ENCODE measurements at places on chromosomes 7 and 10.

GRCh38 chr7:142811154-142811737 lies 40.5 kb downstream of the PRSS2 start:
- no peak for DNase-seq

DNA sequence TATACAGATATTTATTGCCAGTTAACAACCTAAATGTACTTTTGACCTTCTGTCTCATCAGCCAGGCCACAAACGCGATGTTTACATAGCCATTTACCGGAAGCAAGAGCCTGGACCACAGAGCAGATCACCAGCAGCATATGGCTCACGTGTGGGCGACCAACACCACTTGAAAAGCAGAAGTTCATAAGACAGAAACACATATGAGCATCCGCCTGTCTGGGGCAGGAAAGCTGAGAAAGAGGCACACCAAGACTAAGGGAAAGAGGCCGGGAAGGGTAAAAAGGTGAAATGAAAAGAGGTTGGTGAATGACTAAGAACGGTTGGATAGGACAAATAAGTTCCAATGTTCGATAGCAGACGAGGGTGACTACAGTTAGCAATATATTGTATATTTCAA lies 1.3 kb downstream of the ABCB1 start:
- no peak for DNase-seq

DNA sequence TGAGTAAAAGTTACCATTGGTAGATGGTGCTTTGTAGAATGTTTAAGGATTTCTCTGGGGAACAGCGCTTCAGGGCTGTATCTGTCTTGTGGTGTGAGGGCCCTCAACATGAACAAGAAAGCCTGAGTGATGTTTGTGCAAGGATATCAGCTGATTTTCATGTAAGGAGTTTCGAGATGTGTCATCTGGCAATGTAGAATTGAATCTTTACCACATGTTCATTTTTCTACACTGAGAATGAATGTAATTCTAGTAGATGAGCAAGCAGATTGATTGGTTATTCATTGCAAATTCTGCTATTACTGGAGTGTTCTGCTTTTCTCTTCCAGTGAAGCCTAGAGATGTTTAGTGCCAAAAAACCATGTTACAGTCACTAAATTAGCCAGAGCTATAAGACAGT lies 87.7 kb downstream of the ST7 start:
- no peak for DNase-seq

DNA sequence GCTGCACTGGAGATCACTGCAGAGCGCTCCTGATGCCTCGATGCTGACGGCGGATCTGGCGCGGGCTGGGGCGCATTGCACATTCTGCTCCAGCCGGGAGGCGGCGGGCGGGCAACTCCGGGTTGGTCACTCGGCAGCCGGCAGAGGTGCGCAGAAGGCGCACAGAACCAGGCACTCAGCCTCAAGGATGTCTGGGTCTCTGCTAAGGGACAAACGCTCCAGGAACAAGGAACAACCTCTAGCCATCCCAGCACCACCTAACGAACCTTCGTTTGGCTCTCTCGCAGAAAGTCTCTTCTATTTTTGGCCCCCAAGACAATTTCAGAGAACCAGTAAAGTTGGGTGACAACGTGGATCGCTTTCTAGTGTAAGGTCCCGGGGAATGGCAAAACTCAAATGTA lies 254.6 kb downstream of the OTUD1 start:
- DNase-seq = no peak

DNA sequence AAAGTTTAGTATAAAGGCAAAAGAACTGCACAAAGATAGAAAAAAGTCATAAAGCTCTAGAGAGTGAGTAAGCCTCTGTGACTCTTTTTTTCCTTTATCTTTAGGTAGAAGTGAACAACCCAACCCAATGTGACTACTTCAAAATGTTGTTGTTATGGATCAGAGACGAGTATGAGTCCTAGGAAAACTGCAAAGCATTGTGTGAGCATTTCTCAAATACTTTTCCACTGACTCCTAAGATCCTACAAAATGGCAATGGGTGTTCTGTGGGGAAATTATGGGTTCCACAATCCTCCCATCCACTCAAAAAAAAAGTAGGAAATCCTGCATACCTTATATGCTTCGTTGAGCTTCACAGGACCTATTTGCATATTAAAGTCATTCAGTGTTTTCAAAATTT lies 177.1 kb downstream of the DGKI start:
- DNase-seq = no peak

GRCh38 chr10:114202812-114203211 lies 23.7 kb downstream of the TDRD1 start:
- DNase-seq = no peak

GRCh38 chr7:92682330-92682729 lies 92.1 kb upstream of the FAM133B start:
- no peak for DNase-seq

GRCh38 chr7:117098457-117098856 lies 145.2 kb downstream of the ST7 start:
- DNase-seq = peak; percentile 20

GRCh38 chr10:18738835-18739234 lies 79.6 kb downstream of the ARL5B start:
- no peak for DNase-seq

DNA sequence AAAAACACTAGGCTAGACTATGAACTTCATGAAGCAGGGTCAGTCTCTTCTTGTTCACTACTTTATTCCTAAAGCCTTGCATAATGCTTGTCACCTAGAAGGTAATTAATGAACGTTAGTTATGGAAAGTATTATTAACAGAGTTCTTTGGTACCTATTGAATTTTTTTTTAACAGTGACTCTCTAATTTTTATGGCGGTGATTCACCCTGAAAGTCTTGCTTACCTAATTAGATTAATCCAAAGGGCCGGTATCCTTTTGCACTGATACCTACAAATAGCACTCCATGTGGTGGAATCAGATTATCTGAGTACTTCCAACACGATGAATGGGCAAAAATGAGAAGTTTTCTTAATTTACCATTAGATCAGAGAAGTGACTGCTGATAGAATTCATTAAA lies 31.7 kb downstream of the STAM start:
- no peak for DNase-seq

DNA sequence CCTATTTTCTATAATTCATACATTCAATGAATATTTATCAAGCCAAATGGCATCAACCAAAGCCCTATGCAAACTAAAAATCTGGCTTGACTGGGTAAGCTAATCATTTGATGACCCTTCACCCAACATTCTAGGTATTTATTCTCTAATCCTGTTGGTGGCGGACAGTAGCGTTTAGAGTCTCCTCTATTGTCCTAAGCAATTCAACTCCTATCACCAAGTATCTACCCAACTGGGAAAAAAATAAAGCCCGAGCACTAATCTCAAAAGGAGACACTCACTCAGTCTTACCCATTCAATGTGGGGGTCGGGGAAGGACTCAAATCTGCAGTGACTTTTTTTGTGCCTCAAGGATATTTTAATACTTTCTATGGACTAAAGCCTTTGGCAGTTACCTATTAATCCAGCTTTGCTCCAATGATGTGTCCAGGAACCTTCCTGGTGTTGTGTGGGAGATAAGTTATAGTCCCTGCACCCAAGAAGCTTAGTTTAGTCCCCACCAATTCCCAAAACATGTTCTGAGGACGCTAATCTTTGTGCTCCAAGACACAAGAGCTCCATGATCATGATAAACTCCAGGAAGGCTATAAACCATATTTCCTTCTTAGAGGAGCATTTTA lies 30.6 kb downstream of the DNMBP start:
- DNase-seq = no peak

DNA sequence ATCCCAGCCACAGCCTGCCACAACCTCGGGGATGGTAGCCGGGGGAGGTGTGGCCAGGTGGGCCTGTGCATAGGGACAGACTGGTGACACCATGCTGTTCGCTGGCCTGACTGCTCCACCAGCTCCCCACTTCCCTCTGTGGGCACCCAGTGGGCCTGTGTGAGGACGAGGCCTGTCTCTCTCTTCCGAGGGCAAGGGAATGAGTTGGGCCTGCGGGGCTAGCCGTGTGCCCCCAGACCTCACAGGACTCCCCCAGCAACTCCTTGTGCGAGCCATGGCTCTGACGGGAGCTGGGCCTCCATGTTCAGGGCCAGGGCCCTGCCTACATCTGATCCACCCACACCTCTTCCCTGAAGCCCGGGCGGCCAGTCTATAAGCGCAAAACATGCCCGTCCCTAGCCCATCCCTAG lies 40.5 kb downstream of the PWWP2B start:
- no peak for DNase-seq

GRCh38 chr10:130954326-130954905 lies 357.1 kb downstream of the TCERG1L start:
- DNase-seq = no peak

GRCh38 chr10:10865913-10866312 lies 151.8 kb upstream of the CELF2 start:
- DNase-seq = no peak

- no peak for DNase-seq
Measured at GRCh38 chr7:128265906-128266300, 24.8 kb downstream of the LEP start.

GRCh38 chr7:133303372-133303771 lies 50.5 kb downstream of the EXOC4 start:
- no peak for DNase-seq

GRCh38 chr7:5333121-5334045 lies 50.6 kb downstream of the SLC29A4 start:
- no peak for DNase-seq

GRCh38 chr10:76334255-76334654 lies 902.8 kb downstream of the LRMDA start:
- no peak for DNase-seq

GRCh38 chr7:42071372-42072261 lies 165.4 kb downstream of the GLI3 start:
- no peak for DNase-seq

DNA sequence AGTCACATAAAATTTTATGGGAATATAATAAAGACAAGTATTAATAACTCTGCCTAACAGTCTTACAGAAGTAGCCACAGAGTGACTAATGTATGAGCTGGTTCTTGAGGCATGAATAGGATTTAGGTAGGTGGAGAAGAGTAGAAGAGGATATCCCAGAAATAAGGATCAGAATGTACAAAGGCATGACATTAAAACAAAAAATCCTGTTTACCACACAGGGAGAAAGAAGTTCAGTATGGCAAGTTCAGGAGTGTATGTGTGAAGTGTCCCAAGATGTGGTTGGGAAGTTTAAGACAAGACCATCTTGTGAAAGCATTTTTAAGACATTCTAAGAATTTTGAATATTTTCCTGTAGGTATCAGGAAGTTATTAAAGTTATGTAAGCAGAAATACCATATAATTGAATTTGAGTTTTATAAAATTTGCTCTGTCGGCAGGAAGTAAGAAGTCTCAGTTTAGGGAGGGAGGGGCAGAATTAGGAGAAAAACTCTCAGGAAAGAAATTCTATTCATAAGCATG lies 64.7 kb upstream of the CAV2 start:
- DNase-seq = no peak

GRCh38 chr7:13099154-13099795 lies 411.8 kb downstream of the ARL4A start:
- peak; percentile 72 for DNase-seq

DNA sequence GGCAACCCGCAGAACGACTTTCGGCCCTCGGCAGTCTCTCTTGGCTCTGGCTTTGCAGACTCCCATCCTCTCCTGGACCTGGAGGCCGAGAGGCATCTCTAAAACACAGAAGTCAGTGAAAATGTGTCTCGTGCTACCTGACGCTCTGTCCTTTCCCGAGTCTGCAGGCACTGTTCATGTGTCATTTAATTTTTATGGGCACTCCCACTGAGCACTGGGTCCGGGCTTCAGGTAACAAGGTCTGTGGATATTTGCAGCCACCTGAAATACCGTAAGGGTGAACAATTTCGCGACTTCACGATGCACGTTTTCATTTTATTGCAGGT lies 96.8 kb downstream of the GLRX3 start:
- no peak for DNase-seq

GRCh38 chr10:77478247-77478961 lies 159.2 kb downstream of the KCNMA1 start:
- DNase-seq = peak; percentile 50

DNA sequence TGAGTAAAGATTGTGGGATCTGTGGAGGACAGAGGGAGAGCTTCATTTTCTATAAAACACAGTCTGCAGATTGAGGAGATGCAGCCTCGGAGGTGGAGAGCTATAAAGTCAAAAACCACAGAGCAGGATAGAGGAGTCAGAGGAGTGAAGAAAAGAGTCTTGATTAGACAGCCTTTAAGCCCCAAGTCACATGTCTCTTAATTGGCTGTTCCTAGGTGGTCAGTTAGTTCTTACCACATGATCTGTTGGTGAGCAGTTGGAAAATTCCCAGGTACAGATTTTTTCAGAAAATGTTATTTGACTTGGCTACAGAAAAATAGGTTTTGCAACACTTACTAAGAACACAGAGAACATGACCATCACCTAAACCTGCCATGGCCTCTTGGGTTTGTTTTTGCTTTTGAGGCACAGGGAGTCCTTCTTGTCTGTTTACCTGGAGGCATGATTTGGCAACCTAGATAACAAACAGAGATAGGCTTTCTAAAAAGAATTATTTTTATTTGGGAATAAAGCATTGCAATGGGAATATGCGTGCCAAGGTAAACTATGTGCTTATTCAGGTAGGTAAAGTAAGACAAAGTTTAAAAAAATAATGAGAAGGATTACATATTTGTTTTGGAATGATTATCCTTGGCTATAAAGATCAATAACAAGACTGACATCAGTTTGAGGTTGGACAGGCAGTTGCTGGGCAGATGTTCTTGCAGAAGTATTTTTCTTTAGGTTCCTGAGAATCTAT lies 604 bp upstream of the CYP3A43 start:
- no peak for DNase-seq

- no peak for DNase-seq
Measured at GRCh38 chr10:122422266-122422989, 32.0 kb upstream of the ARMS2 start.

DNA sequence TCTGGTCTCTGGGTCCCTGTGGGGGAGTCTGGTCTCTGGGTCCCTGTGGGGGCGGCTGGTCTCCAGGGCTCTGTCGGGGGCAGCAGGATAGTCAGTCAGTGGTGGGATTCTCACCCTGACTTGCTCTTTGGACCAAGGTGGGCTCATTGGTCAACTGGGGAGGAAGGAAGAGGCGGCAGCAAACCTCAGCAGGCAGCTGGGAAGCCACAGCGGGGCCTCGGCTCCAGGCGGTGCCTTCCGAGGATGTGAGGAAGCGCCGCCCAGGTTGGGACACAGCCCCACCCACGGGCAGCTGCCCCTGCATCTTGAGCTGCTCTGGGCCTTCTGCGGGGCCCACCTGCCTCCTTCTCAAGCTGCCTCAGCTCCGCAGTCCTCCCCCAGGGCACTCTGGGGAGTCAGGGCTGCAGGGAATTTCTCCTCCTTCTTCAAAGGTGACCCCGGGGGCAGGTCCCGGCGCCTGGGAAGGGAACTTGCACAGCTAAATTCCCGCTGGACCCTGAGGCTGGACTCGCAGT lies 20.4 kb upstream of the KNDC1 start:
- DNase-seq = no peak

- DNase-seq = no peak
Measured at GRCh38 chr10:6002809-6003510, 25.6 kb upstream of the IL15RA start.

DNA sequence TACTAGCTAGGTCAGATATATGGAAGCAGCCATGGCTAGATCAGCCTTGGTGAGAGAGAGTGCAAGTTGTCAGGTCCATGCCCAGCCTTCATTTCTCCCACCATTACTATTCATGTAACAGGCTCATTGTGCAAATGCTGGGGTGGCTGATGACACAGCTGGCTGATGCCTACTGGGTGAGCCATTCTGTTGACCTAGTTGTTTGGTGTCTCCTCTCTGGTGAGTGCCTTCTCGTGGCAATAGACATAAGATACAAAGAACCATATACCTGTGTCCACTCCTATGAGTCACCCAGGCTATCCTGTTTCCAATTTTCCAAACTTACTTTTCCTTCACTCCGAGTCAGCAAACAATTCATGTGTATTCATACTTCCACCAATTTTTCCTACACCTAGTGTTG lies 46.0 kb downstream of the ZNF25 start:
- no peak for DNase-seq

GRCh38 chr7:18530224-18531179 lies 35.0 kb downstream of the HDAC9 start:
- no peak for DNase-seq

Data from Panc1 (cell line).